ENCODE measurements at places on chromosomes 6 and 20. TPM values are rescaled to one million over a fixed set of nuclear protein-coding genes. Genes with fewer than 3 reads are reported as not detected.

GRCh38 chr6:35108309-35108885 is 32.7 kb downstream of the TCP11 start:
- DNase-seq, result no peak

CALHM5 gene
- total RNA-seq, result 2.9 TPM

TINAG gene
- not detected for total RNA-seq

GRCh38 chr6:70586114-70586513 is 19.4 kb downstream of the SDHAF4 start:
- no peak for DNase-seq

GRCh38 chr6:40347571-40348011 is 239.6 kb downstream of the LRFN2 start:
- DNase-seq, result no peak

DNA sequence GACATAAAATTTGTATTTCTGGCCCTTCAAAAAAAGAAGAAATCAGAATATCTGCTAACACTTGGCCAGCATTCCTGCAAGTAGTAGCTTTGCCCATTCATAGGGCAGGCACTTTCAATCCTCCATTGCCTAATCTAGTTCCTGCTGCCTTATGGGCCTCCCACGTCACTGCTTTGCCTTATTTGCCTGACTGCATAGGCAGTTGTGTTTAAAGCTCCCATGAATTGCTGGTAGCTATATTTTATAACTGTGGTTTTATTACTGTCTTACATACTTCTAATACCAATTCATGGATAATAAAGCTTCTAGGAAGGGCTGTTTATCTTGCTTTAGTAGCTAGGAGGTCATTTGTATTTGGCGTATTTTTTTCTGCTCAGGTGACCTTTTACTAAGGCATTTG is 7.7 kb upstream of the SLC35A1 start:
- DNase-seq, result no peak

DNA sequence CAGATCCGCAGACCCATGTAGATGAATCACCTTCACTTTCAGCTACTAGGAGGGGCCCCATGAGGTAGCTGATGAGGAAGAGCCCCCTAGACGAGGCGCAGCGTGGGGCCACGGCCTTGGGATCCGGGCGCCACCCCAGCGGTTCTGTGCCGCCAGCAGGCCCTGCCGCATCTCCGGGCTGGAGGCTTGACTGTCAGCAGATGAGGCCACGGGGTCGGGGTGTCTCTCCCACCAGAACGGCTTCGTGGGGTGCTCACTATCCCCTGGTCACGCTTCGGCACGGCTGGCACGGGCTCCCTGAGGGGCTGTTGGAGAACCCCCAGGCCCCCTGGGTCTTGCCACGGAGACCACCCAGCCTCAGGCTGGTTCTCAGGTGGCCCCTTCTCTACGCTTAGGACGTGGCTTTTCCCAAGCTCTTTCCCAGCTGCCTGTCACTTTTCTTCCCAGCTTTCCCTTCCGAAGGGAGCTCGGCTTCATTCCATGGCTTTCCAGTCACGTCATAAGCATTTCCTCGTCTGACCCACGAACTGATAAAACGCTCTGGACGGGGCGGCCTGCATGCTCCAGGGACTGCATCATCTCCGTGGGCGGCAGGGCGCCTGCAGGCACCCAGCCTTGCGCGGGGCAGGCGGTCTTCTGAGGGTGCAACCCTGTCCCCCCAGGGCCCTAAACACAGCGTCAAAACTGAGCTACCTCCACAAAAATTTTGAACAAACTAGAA is 85.9 kb downstream of the THBS2 start:
- peak; percentile 86 for DNase-seq

HDGFL1 gene
- not detected for total RNA-seq

GRCh38 chr6:161443848-161444247 is 170.0 kb upstream of the AGPAT4 start:
- no peak for DNase-seq

DNA sequence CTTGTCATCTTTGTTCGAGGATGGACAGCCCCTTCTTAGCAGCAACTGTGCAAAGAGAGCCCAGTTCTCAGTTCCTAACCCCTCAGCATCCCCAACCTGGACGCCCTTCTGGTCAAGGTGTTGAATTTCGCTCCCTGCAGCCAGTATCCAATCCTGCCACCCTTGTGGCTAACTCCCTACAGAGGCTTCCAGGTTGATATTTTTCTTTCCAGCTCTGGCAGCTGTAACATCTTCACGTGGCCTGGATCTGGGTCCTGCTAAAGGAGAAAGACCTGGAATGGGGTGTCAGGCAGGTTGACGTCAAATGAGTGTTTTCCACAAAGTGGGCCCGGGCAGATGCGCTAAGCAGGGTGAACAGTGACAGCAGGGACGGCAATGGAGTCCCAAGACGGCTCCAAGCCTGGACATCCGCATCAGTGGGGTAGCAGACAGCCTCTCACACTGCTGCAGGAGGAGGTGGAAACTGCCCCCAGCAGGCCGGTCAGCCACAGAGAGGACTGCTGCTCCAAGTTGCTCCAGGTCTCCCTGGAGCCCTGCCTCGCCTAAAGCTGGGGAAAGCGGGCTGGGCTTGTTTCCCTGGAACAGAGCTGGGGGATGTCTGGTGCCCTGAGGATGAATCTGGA is 1.0 kb upstream of the YTHDF1 start:
- no peak for DNase-seq

FAM210B gene
- total RNA-seq, result 60.3 TPM

GRCh38 chr20:24745206-24745605 is 203.9 kb upstream of the CST7 start:
- DNase-seq, result no peak

DNA sequence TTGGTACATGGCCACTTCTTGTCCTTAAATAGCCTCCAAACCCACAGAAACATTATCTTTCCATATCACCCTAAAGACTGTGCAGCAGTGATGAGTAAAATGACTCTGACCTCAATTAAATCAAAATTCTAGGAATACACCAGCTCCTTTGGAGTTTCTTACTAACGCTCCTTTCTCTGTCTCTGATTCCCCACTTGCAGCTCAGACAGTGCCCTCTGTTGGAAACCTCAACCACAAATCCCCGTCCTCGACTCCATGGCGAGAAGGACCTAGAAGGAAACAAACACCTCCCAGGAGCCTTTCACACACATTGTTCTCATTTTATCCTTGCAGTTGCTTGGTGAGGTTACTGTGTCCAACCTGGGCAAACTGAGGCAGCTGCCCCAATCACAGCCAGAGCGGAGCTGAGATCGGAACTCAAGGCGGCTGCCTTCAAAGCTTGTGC is 17.7 kb upstream of the PARD6B start:
- DNase-seq, result no peak

DNA sequence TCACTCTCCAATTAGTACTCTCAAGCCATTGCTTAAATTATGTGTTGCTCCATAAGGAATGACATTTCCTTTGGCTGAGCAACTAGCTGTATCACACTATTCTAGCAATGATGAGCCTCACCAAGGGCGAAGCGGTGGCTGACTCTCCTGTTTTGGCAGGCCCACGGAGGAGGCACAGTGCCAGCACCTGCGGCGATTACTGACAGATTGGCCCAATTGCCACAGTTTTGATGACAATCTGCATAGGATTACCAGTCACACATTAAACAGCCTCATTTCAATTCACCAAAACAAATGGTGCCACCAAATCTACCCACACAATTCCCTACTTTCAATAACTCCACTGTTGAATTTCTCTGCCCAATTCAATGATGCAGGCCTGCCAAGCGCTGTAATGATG is 286.9 kb downstream of the PTPRK start:
- DNase-seq, result no peak

DNA sequence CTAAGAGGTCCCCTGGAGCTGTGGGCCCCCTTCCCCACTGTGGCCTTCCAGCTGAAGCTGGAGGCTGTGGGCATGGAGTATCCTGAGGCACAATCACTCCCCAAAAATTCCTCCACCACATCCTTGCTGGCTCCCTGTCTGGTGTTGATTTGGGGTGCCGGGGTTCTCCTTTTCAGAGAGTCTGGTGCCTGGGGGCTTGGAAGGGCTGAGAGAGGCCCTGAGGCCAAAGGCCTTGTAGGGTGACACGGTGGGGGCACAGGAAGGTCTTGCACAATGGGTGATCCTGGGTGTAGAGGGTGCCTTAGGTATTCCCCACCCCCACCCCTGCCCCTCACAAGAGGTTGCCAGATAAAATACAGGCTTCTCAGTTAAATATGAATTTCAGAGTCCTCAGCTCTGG is 33.2 kb upstream of the VEGFA start:
- DNase-seq, result no peak

DNA sequence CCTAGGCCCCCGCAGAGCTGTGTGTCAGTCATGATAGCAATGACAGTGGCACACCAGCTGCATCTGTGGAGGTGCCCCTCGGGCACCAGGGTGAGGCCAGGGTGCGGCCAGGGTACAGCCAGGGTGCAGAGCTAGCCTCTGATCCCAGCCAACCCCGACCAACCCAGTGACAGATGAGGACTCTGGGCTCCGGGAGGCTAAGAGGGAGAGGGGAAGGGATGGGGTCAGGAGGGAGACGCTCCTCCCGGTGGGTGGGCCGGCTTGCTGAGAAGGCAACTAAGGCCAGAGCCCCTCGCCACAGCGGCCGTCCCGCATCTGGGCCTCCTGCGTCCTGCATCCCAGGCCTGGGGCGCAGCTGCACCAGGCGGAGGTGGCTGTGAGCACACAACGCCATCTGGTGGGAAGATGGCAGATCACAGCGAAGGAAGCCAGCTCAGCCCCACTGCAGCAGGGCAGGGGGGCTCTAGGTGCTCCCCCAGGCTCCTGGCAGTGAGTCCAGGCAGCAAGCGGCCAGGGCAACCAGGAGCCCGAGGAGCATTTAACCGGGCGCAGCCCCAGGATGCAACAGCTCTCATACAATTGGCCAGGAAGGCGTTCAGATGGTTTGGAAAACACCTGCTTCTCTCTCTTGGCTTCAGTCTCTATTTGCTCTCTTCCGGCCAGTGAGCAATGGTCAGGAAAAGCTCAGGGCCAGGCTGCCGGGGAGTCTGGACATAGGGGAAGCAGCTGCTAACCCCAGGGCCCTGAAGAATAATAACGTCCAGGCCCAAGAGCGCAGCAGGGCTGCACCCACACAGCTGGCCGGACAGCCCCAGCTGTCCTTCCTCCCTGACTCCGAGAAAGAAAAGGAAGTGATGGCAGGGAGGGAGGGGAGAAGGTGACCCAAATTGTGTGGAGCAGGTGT is 169.4 kb downstream of the TAF4 start:
- DNase-seq, result peak; percentile 65

PRSS35 gene
- total RNA-seq, result not detected

- DNase-seq, result no peak
These were observed 798.5 kb upstream of the EPHA7 start for GRCh38 chr6:94217836-94218235.

DNA sequence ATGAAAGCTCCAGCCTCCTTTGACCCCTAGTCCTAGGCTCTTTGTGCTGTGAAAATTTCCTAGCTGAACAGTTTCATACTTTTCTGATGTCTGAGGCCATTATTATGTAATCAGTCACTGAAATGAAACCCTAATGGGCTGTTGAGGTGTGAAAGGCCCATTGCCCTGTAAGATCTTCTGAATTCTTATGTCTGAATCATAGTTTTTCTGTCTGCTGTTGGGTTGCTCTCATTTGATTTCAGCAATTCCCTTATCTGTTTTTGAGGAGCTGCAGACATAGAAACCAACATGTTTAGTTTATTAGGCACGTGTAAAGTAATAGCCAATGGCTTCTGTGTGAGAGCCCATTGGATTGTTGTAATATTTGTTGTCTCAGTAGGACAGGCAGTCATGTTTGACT is 118.1 kb downstream of the EYA4 start:
- DNase-seq, result no peak

RHAG gene
- total RNA-seq, result 0.76 TPM

GRCh38 chr20:19672498-19672897 is 85.6 kb upstream of the RIN2 start:
- no peak for DNase-seq

UNC5CL gene
- total RNA-seq, result 0.60 TPM

- no peak for DNase-seq
These were observed 164.0 kb downstream of the GMDS start for GRCh38 chr6:2081155-2082138.

DNA sequence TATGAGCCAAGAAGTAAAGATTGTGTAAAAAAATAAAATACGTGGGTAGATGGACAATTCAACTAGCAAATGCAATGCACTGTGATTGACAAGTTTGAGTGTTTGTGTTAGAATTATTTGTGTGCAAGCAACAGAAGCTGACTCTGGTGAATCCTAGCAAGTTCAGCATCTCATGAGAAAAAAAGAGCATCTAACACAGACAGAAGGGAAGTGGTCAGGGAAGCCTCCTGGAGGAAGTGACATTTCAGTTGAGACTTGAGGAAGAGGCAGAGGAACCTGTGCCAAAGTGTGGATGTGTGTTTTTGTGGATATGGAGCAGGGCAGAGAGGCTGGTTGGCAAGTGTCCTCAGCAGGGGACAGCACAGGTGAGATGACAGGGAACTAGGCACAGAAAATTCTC is 248.7 kb downstream of the ZNF217 start:
- DNase-seq, result no peak

HECA gene
- total RNA-seq, result 54.9 TPM

- no peak for DNase-seq
These were observed 45.4 kb downstream of the SYNJ2 start for GRCh38 chr6:158026901-158027589.

- DNase-seq, result no peak
These were observed 102.3 kb upstream of the IMPG1 start for GRCh38 chr6:76174722-76175121.

- no peak for DNase-seq
These were observed 427.2 kb downstream of the C6orf118 start for GRCh38 chr6:164882236-164882635.

GRCh38 chr6:158977382-158977781 is 22.6 kb downstream of the RSPH3 start:
- no peak for DNase-seq

DDO gene
- total RNA-seq, result 29.7 TPM

- no peak for DNase-seq
These were observed 21.7 kb downstream of the ELOVL5 start for GRCh38 chr6:53327017-53327395.

DNA sequence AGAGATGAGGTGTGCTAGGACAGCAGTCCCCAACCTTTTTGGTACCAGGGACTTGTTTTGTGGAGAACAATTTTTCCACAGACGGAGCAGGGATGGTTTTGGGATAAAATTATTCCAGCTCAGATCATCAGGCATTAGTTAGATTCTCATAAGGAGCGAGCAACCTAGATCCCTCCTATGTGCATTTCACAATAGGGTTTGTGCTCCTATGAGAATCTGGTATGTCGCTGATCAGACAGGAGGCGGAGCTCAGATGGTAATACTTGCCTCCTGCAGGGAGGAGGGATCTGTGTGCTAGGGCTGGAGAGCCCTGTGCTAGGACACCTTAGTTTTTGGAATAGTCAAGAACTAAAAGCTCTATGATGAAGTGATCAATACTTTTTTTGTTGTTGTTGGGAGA is 2.5 kb downstream of the SMIM13 start:
- DNase-seq, result no peak

HLA-DQA1 gene
- total RNA-seq, result 5.3 TPM

DNA sequence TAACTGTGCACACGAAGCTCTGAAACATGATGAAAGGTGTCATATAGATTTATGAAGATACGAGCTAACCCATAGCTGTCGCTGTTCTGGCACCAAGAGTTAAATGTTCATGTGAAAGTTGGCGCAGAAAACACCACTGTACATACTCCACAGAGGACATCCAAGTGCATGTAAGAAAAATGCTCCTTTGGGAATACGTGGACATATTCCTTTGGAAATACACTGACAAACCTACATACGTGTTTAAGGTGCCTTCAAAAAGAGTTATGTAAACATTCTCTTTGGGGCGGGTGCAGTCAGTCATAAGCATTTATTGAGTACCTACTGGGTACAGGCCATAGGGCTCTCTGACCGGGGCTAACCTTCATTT is 723 bp upstream of the ARID1B start:
- no peak for DNase-seq

GRCh38 chr20:1907586-1907985 is 12.4 kb downstream of the SIRPA start:
- no peak for DNase-seq

Measured in Right ventricle myocardium inferior (tissue), 1 donor.